ENCODE measurements at places on chromosomes 11 and 22.

- no peak for DNase-seq
Measured at GRCh38 chr11:126118806-126119205, 56.1 kb upstream of the CDON start.

DNA sequence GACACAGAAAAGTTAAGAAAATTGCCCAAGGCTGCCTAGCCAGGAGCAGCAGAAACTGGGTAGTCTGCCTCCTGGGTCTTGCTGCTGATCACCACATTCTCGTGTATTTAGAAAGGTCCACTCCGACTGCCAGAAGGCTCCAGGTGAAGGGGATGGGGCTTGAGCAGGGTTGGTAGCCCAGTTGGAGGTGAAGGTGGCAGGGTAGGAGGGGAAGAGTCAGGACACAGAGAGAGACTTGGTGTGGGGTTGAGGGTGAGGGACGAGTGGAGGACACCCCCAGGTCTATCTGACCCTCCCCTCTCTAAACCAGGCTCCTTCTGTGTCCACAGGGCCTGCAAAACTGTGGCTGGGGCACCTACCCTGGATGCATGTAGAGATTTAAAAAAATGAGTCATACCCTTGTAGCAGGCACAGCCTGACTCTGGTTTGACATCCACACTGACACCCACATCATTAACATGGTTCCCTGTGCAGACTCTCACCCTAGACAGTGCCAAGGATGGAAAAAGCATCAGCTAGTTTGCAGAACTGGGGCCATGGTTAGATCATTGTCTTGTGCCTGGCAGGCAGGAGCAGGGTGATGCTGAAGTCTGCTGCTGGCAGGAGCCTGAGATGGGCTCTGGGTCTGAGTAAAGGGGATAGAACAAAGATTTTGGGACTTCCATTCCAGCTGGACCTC, 273.2 kb downstream of the TENM4 start:
- no peak for DNase-seq

DNA sequence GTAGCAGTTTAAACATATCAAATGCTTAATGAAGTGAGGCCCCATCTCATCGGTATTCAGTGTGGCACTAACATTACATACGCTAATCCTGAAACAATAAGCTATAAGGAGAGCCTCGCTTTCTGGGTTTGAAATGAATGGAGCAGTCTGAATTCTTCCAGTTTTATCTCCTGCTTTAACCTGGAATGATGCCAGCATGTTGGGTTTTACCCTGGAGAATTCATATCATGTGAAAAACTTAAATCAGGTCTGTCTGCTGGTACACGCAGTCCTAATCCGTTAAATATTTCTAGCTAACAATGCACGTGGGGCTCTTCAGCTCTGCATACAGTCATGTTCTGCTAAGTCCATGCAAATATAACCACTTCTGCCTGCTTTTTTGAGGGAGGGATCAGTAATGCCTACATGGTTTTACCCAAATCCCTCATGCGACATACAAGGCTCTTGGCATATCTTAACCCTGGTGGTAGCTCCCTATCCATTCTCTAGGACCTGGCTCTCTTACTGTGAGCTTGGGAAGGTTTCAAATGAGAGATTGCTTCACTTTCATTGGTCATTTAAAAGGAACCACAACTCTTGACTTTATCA, 92.7 kb downstream of the COMMD9 start:
- no peak for DNase-seq

DNA sequence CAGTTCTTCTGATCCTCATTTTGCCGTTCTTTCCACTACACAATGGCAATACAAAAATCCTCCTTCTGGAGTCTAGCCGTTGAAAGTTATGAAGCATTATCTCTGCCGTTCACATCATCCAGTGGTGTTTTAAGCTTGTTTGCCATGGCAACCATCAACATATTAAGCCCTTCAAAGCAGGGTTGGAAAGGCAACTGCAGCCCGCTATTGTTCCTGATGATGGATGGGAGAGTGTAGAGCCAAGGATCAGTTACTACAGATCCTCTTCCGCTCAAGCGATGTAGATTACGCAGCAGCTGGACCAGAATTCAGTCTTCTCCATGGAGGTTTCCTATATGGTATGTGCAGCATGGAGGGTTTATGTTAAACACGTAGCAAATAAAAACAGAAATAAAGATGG, 352.7 kb downstream of the NTM start:
- DNase-seq, result no peak

DNA sequence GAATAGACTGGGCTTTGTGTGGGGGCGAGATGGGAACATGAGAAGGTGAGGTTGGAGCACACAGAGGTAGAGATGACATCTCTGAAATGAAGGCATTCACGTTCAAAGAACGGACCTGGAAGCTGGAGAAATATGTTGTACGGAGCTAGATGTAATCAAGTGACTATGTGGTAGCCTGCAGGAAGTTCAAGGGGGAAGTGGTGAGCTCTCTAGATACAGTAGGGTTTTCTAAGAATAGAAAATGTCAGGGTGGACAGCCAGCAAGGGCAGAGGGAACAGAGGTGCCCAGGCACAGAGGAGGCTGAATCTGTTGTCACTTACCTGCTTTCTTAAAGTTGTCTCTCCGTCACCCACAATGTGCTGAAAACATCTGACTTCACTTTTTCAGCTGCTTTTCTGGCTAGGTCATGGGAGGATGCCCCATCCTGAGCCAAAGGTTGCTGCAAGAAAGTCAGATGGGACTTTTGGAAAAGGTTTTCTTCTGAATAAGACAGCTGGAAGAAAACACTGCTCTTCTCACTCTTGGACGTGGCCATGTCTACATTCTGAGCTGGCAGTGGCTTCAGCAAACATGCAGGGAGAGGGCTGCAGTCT, 171.5 kb upstream of the B3GAT1 start:
- peak; percentile 34 for DNase-seq

DNA sequence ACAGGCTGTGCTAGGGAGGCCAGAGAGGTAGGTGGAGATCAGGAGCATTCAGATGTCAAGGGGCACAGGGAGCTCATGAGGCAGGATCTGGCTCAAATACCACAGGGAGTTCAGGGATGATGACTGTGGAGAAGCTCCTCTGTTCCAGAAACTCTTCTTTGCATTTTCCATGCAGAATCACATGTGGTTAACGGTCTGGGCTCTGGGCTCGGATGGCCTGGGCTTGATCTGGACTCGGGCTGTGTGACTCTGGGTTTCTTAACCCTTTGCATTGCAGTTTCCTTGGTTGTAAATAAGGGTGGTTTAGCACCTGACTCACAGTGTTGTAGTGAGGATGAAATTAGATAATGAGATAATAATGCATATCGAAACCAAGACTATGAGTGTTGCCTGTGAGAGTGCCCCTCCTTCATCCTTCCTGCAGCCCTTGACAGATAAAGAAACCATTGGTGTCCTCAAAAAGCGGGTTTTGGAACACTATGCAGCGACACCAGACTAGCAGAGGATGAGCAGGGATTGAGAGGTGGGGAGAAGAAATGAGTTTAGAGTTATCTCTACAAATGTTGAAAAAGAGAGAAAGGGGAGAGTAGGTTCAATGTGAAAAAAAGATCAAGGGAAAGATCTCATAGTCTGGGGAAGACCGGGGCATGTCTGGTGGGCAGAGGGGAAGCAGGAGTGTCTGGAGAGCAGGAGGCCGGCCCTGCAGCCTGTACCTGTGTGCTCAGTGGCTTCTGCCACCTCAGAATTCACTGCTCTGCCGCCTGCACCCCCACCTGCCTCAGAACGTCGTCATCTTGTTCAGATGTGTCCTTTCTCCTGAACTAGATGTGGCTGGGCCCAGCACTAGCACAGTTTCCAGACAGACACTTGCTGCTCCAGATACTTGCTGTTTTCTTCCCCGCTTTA, 197.8 kb upstream of the SORL1-AS1 start:
- no peak for DNase-seq

GRCh38 chr11:78733031-78733430, 158.4 kb upstream of the NARS2 start:
- DNase-seq, result no peak

GRCh38 chr11:2566223-2567025, 121.6 kb downstream of the KCNQ1 start:
- no peak for DNase-seq

DNA sequence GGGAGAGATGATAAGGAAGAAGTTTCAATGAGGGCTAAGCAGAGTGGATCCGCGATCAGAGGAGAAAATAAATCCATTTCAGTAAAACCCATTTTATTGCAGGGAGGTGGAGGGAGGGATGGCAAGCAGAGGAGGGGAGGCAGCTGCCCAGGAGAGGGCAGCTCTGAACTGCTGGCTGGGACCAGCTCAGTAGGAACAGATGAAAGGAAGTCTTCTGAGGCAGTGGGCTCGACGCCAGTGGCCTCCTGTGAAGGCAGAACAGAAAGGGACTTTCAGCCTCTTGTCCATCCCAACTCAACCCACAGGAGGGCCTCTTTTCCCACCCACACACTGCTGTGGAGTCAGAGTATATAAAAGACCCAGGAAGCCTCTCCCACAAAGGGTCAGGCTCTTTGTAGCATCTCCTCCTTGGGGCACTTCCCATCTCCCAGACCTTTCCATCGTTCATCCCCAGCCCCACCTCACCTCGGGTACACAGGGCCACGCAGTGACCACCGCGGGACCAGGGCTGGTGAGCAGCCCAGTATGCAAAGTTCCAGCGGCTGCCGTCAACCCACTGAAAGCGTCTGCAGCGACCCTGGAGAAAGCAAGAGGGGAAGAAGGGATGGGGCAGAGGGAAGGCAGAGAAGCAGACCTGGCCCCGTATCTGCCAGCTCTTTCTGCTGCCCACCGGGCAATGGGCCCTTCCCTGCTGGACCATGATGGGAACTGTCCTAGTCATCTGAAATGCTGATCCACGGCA, 3.0 kb downstream of the PRG2 start:
- no peak for DNase-seq

- no peak for DNase-seq
Measured at GRCh38 chr11:1823376-1824220, 11.2 kb upstream of the SYT8 start.
